Mesothelial cell of epicardium (in vitro differentiated cells): ENCODE measurements at places on chromosomes 7 and 10.

DNA sequence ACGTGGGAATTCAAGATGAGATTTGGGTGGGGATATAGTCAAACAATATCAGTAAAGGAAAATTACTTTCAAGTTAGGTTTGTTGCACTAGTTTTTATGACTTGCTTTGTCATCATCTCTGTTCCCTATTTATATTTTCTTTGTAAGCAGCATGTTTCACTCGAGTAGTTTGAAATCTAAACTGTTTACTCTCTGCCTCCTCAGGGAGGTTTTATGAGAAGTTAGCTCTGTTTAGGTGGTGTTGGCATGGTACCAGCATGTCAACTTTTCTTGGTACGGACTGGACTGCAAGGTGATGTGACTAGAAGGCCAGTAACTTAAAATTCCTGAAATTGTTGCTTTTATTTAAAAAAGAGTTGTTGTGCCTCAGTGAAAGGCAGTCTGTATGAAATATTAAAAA, 59.2 kb upstream of the MTPN start:
- DNase-seq: no peak

- no peak for DNase-seq
Observed at GRCh38 chr10:119333146-119333792, 125.9 kb downstream of the GRK5 start.

DNA sequence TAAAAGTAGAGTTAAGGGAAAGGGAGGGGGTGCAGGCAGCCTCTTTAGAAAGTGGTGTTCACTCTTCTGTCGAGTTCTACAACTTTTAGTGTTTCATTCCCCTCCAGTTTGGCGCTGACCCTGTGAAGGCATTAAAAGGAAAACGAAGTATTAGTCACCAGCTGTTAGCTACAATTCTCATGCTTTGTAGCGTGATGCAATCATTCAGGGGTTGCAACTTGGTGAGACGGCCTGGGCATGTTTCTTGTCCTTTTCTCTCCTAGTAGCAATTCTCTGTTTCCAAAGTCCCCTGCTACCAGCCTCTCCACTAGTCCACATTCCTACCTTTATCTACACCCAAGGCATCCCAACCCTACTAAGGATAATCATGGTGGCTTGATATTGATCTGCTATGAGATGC, 33.7 kb upstream of the DGKI start:
- no peak for DNase-seq

- no peak for DNase-seq
Observed at GRCh38 chr7:127674361-127674760, 22.4 kb downstream of the SND1 start.

- no peak for DNase-seq
Observed at GRCh38 chr7:83872501-83872900, 223.6 kb upstream of the SEMA3E start.

DNA sequence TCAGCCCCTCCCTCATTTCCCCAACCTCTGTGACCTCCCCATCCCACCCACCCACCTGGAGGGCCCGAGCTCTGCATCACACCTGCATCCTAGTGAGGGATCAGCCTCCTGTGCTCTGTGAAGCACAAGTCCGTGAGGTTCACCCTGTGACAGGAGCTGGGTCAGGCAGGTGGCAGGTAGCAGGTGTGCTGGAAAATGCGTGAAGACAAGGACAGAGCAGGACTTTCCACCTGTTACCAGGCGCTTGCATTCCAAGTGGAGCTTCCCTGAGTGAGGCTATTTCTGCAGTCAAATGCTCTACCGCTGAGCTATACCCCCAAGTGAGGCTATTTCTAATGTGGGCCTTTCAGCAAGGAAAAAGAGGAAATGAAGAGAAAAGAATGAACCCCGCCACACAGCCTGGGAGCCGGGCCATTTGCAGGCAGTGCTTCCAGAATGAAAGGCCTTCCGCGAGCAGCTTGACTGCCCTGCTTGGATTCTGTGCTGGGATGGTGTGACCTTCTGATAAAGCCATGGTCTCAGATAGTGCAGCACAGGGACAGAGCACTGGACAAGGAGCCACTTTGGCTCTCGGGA, 13.3 kb upstream of the CPXM2 start:
- no peak for DNase-seq

DNA sequence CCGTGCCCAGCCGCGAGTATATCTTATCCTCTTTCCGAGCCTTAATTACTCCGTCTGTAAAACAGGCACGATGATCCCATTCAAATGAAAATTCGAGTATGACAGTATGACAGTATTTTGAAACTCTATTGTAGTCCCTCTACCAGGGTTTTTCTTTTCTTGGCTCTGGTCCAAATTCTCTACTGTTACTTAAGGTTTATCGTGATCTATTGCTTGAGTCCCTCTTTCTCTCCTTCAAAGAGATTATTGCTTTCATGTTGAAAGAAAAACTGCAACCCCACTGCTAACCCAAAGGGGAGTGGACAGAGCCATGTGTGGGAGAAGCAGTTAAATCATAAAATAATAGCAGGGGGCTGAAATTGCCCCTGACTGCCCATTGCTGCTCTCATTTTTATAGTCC, 1156.6 kb upstream of the AUTS2 start:
- DNase-seq: no peak

DNA sequence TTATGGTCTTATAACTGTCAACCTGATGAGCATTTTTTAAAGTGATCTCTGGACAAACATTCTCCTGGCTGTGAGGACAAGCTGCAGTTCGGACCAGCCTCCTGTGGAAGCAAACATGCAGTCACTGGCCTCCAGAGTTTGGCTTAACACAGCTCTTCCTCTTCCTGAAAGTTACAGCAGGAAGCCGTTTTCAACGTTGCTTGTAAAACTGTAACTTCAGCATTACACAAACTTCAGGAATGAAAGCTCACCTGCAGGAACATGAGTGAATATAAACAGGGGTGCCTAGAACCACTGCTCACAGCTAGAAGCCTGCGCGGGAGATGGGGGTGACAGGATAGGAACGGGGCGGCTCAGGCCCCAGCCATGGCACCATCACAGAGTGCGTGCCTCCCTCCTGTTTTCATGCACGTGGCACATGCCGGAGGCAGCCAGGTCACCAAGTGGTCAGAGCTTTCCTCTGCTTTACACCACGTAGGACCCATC, 292.9 kb upstream of the PITRM1 start:
- DNase-seq: no peak

GRCh38 chr10:81027223-81027622, 489.5 kb downstream of the SH2D4B start:
- no peak for DNase-seq

DNA sequence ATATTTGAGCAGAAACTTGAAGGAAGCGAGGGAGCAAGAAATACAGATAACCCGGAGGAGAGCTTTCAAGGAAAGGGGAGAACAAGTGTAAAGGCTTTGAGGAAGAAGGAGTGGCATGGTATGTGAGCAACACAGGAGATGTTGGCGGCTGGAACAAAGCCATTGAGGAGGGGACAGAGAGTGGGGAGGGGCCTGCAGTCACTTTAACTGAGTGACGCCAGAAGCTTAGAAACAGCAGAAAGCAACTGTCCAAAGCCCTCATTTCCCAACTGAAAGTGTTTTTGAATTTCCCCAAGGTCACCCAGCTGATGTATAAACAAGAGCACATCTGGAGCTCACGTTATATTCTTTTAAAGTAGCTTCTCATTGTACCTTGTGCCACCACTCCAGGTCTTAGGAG, 19.1 kb downstream of the AUTS2 start:
- DNase-seq: no peak

DNA sequence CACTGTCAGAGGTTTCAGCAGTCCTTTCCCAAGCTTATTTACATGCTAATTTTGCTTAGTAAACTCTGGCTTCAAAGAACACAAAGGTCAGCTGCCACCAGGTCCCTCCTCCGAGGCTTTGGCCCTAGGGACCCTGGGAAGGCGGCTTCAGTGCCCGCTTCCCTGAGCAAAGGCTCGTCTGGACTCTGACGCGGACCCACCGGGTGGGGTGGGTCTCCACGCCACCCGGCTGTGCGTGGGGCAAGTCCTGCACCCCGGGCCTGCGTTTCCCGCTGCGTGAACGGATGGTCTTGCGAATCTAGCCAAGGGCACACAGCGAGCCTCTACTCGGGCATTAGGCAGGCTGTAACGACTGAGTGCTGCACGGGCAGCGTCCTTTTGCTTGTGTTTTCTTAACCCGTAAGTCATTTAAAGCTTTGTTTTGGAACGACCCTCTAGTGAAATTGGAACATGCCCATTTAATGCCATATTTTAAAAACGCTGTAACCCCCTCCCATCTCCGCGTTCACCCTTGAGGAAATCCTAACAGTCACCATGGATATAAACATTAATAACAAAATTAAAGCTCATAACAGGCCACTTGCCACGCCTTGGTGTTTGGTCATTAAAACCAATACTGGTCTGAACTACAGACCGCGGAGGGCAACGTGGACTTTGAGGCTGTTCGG, 828 bp downstream of the BNIP3 start:
- no peak for DNase-seq

- no peak for DNase-seq
Observed at GRCh38 chr10:24526085-24526649, 197.5 kb downstream of the ARHGAP21 start.

DNA sequence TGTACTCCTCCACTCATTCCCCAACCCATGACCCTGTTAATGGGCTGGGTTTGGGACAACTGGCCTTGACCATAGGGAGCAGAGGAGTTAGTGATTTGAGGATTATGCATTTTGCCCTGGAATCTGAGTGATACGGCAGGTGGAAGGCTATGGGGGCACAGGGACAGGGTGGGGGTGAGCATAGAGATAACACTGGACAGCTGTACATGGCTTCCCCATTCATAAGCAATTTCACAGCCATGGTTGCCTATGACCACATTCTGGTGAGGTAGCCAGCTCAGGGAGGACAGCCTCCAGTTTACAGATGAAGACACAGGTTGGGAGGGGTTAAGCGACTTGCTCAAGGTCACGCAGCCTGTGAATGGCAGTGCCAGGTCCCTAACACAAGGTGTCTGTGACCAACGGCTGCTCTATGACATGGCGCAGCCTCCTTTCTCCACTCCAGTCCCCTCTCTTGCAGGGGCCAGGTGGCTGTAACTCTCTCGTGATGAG, 319.5 kb downstream of the PLXNA4 start:
- DNase-seq: no peak

DNA sequence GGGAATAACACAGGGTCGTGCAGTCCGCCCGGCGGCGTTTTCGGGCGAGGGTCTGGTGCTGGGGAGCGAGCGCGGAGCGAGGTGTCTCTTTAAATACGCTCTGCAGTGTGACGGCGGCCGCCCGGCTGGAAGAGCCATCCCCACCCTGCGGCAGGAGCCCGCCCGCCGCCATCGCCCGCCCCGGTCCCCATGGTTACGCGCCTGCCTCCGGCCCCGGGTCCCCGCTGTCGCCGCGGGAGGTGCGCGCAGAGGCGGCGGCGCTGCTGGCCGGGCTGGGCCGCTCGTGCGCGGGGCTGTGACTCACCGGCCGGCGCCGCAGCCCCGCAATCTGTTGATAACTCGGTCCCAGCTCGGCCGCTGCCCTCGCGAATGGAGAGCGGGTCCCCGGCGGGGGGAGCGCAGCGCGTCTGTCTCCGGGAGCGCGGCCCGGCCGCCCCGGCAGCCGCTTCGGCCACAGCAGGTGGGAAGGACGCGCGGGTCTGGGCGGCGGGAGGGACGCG, at the start of gene ADGRA1:
TSS of gene ADGRA1 (plus strand) at position 246 of the 500 bp plus-strand sequence. CDS start 986 bp downstream, outside the sequence.
- DNase-seq: no peak

GRCh38 chr10:86757113-86757972, 924 bp downstream of the BMPR1A start:
- peak; percentile 24 for DNase-seq

DNA sequence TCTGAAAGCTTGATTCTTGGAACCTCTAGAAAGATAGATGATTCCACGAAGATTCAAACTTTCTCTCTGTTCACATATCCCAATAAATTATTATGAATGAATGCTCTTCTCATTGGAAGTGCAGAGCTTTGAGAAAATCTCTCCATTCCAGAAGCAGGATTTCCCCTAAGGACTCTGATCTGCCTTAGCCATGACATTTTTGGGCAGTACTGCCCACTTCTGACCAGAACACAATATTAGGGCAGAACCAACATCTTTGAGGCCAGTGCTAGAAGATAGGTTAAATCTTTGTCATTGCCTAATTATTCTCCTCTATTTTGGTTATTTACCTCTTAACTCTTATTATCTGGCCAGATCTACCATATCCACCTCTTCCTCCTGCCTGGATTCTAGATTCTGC, 49.9 kb downstream of the ARMC3 start:
- no peak for DNase-seq

DNA sequence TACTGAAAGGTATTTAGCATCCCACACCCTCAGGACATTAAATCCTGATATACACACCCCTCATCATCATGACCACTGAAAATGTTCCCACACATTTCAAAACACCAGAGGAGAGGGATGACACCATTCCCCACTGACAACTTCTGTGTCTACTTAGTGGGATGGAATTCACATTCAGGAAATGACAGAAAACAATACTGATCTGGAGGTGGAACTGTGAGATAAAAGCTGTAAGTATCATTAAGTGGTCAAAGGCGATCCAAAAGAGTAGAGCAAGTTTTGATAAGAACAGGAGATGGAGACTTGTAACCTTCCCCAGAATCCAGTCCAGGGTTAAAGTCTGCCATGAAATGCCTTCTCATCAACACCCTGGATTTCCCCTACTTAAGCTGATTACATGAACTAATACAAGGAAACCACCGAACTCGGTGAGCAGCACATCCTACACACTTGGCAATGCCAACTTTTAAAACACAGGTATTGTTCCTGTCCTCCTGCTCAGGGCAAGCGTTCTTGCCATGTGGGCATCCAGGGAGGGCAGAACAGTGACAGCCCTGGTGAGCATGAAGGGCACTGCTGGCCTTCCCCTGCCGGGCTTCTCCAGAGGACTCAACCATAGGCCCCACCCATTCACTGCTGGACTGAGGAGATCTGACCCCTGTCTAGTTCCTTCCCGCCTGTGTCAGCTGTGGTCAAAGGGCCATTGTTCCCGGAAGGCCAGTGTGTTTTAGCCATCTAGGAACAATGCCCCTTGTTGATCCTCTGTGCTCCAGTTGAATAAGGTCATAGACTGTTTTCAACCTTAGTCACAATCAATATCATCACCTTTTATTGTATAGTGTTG, 85.0 kb downstream of the SGMS1 start:
- DNase-seq: no peak

DNA sequence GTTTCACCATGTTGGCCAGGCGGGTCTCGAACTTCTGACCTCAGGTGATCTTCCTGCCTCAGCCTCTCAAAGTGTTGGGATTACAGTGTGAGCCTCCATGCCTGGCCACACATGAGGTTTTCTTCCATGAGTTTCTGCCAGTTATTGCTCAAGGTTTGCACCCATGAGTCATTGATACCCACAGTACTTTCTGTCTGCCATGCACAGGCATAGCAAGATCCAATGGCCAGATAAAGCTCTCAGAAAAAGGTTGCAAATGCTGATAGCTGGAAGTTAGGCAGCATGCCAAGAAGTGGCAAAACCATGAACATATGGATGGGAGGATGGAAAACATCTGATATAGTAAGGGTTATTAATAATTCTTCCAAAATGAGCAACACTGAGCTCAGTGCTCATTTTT, 298.7 kb upstream of the NRG3 start:
- DNase-seq: no peak

DNA sequence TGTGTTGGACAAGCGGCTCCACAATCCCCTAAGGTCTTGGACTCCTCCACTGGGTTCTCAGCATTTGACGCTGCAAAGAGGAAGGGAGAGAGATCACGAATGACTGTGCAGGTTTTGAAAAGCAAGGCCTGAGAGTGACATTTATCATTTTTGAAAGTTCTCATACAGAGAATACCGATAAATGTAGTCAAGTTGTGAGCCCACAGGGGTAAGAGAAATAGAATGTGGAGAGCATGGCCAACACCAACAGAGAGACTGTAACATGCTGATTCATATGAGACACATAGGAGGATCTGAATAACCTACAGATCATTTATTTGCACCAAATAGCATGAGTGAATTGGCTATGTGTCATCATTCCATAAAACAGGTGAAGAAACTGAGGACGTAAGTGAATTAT, 230.5 kb upstream of the MBL2 start:
- DNase-seq: no peak

GRCh38 chr7:117273814-117274225, 49.0 kb downstream of the WNT2 start:
- no peak for DNase-seq
